ENCODE measurements at places on chromosomes 1 and 21.

DNA sequence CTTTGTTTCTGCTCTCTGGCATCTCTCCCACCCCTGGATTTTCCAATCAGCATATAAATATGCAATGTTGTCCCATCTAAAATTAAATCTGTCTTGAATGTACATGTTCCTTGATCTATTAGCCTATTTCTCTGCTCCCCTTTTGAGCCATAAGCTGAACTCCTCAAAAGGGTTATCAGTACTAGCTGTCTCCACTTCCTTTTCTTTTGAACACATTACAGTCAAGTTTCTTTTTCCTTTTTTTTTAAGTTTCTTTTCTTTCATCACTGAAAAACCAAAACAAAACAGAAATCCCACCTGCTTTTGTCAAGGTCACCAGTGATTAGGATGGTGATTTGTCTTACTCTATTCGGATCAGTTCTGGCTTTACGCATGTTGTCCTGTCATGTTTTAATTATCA, 29.3 kb downstream of the XCL2 start:
- no peak for DNase-seq

DNA sequence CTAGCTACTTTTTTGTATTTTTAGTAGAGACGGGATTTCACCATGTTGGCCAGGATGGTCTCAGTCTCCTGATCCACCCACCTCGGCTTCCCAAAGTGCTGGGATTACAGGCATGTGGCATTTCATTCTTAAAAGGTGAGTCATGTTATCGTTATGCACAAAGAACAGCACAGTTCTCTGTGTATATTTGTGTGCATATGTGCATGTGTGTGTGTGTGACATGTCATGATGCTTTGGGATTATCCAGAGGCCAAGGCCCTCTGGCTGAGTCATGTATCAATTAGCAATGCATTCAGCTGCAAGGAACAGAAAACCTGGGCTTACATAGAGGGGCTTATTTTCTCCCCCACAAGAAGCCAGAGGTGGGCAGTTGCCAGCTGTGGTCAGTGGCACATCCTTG, 301.7 kb upstream of the KAZN start:
- DNase-seq: no peak

- DNase-seq: no peak
Measured at GRCh38 chr21:36606983-36607325, 92.0 kb upstream of the SIM2 start.

DNA sequence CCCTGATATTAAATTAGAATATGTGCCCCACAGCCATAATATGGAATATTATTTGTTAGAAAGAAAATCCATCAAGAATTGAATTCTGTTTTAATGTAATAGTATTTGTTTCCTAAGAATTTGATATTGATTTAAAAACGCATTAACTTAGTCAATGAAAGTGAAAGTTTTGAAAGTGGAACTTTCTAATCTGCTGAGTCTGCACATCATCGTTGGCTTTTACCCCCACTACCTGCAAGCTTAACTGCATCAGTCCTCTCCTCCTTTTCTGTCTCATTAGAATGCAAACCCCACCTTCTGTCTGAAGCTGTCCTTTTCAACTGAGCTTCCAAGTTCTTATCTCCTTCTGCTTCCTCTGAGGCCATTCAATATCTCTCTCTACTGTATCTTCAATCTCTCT, 42.5 kb downstream of the XCL1 start:
- DNase-seq: no peak

- no peak for DNase-seq
Measured at GRCh38 chr1:44316231-44316759, 38.8 kb downstream of the ERI3 start.

GRCh38 chr1:201925981-201926645, 20.2 kb downstream of the LMOD1 start:
- no peak for DNase-seq

GRCh38 chr1:215631040-215631439, 63.9 kb downstream of the KCTD3 start:
- no peak for DNase-seq

- DNase-seq: no peak
Measured at GRCh38 chr1:246775531-246776385, 51.5 kb downstream of the SCCPDH start.

DNA sequence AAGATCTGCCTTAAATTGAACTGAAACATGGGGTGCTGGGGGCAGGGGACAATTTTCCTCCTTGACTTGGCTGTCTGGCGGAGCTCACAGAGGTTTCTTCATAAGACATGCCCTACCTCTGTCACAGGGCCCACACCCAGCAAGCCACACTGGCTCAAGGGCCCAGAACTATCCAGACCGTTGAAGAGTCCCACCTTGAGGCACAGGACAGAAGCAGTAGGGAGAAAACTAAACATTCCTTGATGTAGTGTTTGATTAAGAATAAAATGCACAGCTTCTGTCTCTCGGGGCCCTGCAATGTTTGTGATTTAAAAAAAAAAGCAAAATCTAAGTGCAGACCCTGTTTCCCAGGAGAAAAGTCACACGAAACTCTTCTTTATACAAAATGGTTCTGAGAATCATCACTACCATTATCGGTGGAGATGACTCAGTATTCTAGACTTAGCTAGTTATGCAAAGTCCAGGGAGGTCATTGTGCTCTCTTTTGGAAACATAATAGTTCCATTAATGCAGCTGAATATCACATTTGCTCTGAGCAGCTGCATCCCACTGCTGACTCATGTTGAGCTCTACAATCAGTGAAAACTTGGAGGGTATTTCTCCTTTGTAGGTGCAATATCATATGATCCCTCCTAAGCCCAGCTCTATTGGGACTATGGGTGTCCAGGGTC, 53.6 kb upstream of the DIRAS3 start:
- DNase-seq: no peak

- no peak for DNase-seq
Measured at GRCh38 chr21:32477424-32477745, 64.9 kb downstream of the EVA1C start.

- no peak for DNase-seq
Measured at GRCh38 chr1:8297245-8297644, 20.7 kb upstream of the SLC45A1 start.

- DNase-seq: no peak
Measured at GRCh38 chr21:39180429-39181019, 2.7 kb downstream of the PSMG1 start.

GRCh38 chr1:76330991-76331603, 256.6 kb downstream of the ST6GALNAC3 start:
- DNase-seq: no peak

- no peak for DNase-seq
Measured at GRCh38 chr1:67143966-67144365, 9.2 kb upstream of the C1orf141 start.

DNA sequence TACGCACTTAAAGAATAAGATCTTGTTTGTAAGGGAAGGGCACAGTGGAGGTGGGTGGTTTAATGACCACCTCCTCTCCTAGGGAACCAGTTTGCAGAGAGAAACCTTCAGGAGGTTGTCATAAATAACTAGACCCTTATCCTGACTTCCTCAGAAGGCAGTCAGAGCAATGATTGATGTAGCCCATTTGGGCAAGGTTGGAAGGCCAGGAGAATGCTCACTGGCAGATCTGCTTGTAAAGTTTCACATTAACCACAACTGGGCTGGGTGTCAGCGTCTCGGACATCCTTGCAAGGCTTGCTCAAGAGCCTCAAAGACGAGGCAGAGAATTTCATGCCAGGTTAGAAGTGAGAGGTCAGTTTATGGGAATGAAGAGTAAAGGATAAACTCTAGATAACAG, 87.6 kb upstream of the TRABD2B start:
- DNase-seq: no peak

DNA sequence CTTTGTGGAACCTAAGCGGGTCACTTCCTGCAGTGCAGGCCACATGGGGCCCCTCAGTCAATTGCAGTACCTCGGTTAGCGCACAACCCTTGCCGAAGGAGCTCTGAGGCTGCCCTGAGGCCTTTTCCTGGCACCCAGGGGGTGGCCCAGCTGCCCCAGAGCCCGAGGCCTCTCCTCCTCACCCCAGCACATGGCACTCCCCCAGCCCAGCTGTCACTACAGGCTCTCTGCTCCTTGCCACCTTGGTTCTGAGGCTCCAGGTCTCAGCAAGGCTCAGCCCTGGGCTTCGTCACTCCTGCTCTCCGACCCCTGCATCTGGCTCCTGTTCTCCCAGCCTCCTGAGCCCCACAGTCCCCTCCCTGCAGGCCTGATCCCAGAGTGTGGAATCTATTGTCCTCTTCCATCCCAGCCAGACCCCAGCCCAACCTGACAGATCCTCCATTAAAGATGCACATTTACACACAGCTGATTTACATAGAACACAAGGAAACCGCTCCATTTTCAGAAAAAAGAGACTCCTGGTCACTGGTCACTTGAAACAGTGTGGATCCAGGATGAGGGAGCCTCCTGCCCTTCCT, 192.8 kb upstream of the POU3F1 start:
- no peak for DNase-seq

- no peak for DNase-seq
Measured at GRCh38 chr1:204199579-204199978, 3.3 kb upstream of the KISS1 start.

- DNase-seq: no peak
Measured at GRCh38 chr1:15414445-15414983, 4.8 kb downstream of the EFHD2 start.

DNA sequence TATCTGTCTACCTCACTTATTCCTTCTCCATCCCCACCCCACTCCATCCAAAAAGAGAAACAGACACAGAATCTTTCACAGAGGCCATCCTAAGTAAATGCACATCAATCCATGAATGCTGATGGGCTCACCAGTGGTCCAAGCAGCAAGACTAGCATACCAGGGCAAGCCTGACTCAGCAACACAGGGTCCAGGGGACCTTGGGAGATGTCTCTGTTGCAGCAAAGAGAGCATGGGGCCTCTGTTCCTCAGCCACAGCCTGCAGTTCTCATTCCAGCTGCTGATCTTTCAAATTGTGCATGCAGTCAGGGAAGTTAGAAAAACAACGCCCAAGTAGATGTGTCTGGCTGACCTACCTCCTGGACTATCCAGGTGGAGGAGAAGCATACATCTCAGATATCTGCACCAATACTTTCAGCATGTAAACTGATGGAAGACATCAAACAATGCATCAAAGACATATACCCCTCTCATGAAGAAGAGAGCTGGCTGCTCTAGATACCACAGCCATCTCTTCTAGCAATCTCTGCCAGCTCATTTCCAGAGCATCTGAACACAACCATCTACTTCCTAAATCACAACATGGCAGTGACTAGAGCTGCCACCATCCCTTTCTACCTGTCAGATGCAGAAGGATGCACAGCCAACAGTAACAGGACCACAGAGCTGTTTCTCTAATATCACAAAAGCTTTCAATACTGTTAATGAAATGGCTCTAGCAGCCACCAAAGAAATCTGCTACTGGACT, 54.5 kb downstream of the CD34 start:
- no peak for DNase-seq

DNA sequence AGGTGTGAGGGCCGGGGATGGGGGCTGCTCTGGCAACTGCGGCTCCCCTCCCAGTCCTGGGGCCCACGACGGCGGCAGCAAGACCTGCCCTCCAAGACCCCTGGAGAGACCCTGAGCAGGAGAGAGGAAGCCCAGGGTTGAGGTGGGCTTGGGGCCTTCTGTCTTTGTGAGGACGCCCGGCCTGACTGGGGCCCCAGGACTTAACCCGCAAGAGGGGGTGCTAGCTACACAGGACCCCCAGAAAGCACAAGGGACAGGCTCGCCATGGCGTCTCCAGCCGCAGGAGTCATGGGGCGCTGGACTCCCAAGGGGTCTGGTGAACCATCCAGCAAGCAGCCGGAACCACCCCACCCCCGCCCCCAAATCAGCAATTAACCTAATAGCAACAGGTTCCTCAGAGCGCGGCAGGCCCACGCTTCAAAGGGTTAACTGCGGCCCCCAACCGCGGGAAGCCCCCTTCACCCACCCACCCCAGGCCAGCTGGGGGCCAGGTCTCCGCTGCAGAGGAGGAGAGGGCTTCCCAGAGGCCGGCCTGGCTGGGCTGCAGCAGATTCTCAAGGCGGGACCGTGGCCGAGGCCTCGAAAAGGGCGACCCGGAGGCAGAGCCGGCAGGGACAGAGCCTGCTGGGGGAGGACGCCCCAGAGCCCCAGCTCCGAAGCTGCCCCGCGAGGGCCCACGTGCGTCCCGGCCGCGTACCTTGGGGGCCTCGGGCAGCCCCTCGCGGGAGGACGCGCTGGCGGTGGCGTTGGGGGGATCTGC, 525 bp downstream of the C1QTNF12 start:
- no peak for DNase-seq

- no peak for DNase-seq
Measured at GRCh38 chr21:39538453-39539042, 74.2 kb upstream of the B3GALT5 start.

GRCh38 chr1:116356673-116357072, 16.4 kb upstream of the ATP1A1 start:
- no peak for DNase-seq

DNA sequence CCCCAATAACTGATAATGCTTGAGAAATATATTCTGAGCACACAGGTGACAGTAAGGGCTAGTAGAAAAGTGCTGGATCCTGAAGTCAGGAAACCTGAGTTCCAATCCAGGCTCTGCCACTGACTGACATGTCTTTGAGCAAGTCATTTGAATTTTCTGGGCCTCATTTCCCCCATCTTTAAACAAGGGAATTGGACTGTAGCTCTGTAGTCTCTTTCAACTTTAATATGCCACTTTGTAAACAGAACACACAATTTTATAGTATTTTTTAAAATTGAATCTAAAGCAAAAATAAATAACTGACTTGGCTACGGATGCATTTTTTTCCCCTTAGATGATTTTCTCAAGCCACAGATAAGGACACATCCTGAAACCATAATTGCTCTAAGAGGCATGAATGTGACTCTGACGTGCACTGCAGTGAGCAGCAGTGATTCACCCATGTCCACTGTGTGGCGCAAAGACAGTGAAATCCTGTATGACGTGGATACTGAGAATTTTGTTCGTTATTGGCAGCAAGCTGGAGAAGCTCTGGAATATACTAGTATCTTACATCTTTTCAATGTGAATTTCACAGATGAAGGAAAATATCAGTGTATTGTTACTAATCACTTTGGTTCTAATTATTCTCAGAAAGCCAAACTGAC, 37.0 kb downstream of the LRIG2 start:
- no peak for DNase-seq

DNA sequence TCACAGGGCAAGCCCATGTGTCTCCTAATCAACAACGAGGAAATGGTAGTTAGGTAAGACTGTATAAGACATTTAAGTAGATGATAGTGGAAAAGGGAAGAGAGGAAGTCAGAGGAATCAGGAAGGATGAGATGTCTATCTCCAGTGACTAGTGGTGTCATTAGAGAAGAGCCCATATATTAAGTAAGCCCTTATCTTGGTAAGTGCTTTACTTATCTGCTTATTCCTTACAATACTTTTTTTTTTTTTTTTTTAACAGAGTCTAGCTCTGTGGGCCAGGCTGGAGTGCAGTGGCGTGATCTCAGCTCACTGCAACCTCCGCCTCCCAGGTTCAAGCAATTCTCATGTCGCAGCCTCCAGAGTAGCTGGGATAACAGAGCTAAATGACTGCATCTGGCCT, 29.5 kb downstream of the RNF11 start:
- DNase-seq: no peak

Measured in esophagus squamous epithelium (tissue), 5 donors.